ENCODE measurements at places on chromosomes 5 and 9. TPM values are rescaled to one million over a fixed set of nuclear protein-coding genes. Genes with fewer than 3 reads are reported as not detected.

The CARTPT gene
- total RNA-seq: not detected

The STKLD1 gene
- total RNA-seq: 2.9 TPM

The PCDHB7 gene
- total RNA-seq: not detected

The ACSL6 gene
- total RNA-seq: 2.2 TPM

The PCDHB6 gene
- total RNA-seq: not detected

The C9orf50 gene
- not detected for total RNA-seq

Measured in natural killer cell (primary cell).